ENCODE measurements at places on chromosomes 5 and 9.

- DNase-seq, result no peak
These were observed 144.7 kb upstream of the IER5L start for GRCh38 chr9:129322641-129323375.

- DNase-seq, result no peak
These were observed 128.6 kb upstream of the GRHPR start for GRCh38 chr9:37293664-37294524.

DNA sequence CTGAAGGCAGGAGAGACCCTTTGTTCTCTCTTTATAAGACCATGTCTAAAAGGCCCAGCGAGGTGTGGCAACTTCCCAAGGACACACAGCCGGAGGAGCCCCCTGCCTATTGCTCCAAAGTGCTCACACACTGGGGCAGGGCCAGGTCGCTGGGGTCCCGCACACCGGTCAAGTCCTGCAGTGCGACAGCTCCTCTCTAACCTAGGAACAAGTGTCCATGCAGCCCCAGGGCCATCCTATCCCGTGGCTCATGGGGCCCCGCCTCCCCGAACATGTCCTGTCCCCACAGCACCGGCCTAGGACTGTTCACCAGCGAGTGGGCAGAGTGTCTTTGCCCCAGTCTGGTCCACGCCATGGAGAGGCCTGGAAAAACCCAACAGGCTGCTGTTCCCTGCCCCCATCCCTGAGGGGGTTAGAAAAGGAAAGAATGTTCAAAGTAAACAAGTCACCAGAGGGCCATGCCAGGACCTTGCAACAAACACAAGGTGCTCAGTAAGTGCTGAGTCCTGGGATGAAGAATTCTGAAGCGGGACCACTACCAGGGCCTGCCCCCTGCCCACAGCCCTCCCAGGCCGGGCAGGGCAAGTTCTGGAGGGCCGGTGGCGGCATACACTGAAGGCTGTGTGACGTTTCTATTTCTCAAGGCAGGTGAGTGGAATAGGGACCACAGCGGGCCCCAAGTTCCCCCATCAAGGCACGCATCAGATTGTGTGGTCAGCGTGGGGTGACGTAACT is 938 bp downstream of the NINJ1 start:
- peak; percentile 56 for DNase-seq

GRCh38 chr5:113278976-113279375 is 155.8 kb downstream of the TSSK1B start:
- DNase-seq, result no peak

GRCh38 chr5:151739939-151740335 is 18.5 kb downstream of the ATOX1 start:
- no peak for DNase-seq

DNA sequence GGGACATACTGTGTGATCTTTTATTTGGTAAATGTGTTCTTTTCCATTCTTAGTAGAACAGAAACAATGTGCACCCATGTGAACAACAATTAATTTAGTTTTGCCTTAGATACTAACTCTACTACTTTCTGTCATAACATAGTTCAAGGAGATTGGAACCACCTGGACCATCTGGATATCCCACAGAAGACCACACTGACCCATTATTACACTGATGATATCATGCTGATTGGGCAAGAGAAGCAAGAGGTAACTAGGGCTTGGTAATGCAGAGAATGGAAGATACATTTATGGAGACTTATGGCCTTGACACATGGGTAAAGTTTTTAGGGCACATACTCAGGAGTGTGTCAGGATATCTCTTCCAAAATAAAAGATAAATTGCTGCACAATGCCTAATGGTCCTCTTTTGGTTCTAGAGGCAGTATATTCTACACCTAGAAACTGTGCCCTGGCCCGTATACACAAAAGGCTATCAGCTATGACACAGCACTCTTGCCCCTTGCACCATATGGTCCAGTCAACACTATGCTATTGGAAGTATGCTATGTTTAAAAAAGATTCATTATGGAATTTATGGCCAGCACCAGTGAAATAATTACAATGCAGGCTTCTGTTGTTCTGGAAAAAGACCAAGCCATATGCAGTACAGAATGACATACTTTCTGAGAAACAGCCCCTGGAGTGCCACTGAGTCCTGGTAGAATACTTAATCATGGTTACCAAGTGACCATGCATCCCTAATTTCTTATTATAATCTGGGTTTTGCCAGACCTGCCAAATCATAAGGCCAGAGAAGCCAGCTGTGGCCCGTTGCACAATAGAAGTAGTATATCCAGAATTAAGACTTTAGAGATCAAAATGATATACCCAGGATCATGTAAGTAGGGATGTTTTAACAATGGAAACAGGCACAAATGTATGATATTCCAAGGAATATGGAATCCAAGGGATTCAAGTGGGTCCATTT is 41.6 kb upstream of the MROH2B start:
- no peak for DNase-seq

DNA sequence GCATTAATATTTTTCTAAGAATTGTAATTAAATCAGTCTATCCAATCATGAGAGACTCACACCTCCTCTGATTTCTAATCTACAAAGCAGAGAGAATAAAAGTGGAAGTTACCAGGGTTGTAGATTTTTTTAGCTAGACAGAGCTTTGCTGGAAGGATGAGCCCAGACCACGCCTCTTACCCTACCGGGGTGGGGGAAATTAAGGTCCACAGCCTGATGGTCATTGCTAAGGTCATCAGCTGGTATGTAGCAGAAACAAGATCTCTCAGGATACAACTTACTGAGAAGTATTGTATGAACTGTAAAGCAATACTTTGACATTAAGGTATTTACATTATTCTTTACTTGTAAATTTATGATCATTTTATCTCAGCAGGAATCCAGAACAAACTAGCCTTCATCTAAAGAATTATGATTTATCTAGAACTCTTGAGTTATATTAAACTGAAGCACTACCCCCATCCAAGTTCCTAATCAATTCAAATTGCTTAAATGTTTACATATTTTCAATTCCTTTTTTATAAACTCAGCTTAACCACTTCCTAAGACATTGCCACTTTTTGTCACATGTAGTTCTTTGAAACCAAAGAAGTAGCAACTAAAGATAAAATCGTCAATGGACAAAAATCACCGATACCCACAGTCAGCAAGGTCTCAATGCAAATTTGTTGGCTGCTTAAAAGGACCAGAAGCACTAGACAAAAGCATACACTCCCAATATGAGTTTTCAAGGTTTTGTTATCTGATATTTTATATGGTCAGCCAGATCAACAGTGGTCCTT is 225.8 kb upstream of the DAPK1 start:
- DNase-seq, result no peak

DNA sequence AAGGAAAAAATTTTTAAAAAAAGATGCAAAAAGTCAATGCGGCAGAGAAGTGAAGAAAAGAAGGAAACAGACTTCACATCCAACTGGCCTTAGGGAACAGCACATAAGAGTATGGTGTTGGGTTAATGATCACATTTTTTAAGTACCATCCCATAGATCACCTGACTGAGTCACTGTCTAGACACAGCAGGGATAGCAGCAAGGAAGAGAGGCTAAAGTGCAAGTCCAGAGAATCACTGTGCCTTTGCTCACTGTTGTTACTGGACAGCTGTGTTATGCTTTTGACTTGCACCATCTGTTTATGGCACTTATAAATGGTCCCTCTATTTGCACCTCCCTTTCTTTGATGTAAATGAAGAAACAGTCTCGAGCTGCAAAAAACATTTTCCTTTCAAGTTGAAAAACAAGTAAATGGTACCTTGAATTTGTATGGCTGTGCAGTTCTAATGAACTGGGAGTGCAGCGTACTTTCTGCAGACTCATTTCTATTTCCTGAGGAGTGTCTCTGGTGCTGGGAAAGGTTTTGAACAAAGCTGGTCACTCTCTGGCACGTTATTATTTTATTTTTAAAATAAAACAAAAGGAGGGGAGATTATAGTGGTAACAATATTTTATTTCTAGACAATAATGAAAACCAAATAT is 84.2 kb downstream of the TRPM6 start:
- DNase-seq, result no peak

DNA sequence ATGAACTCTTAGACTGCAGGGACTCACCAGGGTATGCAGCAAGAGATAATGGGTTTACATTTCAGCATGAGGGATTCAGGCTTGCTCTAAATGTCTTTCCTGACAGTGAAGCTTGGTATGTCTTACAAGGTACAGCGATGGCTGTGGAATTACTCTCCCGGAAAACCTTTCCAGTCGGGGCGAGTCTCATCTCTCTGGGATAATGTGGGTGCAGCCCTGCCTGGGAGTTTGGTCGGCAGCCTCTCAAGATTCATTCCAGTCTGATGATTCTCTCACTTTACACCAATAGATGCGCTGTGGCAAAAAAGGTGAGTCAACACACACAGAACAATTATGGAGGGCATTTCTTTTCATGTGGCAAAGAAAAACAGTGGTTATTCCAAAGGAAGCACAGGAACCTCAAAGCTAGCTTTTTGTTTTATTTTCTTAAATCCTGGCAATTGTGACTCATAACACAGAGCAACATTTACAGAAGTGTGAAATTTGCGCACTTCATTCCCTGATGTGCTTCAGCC is 190.3 kb downstream of the DCP2 start:
- DNase-seq, result no peak

- DNase-seq, result no peak
These were observed 50.3 kb downstream of the GNAQ start for GRCh38 chr9:77981332-77981731.
